Stimulated activated CD4-positive, alpha-beta T cell treated with anti-CD3 and anti-CD28 coated beads, Interleukin-4, amount 100 ng/mL, for 24 hours (primary cell): ENCODE measurements at places on chromosomes 16 and 17.

DNA sequence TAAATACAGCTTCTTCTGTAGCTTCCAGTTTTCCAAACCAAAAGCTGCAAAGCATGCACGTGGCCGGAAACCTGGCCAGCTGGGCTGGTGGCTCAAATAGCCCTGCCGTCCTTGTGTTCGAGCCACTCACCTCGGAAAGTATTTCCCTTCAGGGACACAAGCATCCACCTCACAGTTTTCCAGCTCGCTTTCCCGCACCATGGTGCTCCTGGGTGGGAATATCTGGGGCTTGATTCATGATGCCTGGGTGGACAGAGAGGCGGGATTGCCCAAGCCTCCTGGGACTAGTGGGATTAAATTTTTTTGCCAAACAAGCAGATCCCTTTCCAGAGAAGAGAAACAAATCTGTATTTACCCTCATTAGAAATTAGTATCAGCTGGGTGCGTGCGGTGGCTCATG is 7.1 kb upstream of the MVD start:
- DNase-seq: no peak

GRCh38 chr17:56231693-56232092 is 78.4 kb downstream of the ANKFN1 start:
- DNase-seq: no peak

GRCh38 chr16:12891836-12892235 is 9.6 kb upstream of the SHISA9 start:
- DNase-seq: no peak

DNA sequence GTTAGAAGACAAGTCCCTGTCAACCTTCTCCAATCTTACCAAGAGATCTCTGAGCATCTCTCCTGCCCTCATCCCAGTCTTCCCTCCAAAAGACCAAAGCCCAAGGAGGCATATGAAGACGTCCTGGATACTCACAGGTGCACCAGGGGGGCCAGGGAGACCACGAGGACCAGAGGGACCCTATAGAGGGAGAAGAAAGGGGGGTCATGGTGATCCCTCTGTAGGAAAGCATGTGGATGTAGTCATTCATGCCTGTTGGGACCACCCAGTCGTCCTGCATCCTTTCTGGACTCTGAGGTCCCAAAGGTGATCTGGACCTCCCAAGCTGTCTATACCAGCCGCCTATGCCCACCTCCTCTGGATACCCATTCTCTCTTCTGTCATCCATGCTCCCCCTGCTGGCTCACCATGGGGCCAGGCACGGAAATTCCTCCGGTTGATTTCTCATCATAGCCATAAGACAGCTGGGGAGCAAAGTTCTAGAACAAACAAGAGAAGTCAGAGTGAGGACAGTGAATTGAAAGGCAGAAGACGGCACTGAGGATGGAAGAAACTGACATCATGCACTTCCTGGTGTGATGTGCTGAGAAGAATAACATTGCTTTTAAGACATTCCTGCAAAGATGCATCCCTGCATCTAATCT is 3.3 kb downstream of the COL1A1 start:
- DNase-seq: peak; percentile 61

- no peak for DNase-seq
Observed at GRCh38 chr17:49776551-49777300, 11.8 kb upstream of the KAT7 start.

DNA sequence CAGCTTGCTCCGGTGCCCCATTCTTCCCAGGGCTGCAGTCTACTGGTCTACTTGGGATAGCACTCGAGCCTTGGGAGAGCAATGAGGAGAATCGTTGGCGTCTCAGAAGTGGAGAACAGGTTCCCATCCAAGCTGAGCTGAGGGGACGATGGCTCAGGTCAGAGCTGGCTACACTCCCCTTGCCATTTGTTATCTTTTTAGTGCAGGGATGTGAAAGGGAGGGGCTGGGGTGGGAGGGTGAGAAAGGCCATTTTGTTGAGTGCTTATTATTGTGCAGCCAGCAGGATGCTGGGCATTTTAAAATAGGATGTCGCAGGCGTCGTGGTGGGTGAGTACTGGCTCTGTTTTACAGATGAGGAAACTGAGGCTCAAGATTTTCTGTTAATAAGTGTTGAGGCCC is 410.8 kb downstream of the SNX29 start:
- DNase-seq: no peak

GRCh38 chr16:55418586-55418985 is 60.4 kb upstream of the MMP2 start:
- DNase-seq: no peak

DNA sequence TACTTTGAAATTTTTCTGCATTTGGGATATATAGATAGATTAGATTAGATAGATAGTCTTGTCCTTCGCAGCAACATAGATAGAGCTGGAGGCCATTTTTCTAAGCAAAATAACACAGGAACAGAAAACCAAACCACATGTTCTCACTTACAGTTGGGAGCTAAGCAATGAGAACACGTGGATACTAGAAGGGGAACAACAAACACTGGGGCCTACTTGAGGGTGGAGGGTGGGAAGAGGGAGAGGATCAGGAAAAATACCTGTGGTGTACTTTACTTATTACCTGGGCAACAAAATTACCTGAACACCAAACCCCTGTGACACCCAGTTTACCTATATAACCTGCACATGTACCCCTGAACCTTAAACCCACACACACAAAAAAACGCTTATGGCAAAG is 14.3 kb downstream of the PRKAR1A start:
- no peak for DNase-seq

DNA sequence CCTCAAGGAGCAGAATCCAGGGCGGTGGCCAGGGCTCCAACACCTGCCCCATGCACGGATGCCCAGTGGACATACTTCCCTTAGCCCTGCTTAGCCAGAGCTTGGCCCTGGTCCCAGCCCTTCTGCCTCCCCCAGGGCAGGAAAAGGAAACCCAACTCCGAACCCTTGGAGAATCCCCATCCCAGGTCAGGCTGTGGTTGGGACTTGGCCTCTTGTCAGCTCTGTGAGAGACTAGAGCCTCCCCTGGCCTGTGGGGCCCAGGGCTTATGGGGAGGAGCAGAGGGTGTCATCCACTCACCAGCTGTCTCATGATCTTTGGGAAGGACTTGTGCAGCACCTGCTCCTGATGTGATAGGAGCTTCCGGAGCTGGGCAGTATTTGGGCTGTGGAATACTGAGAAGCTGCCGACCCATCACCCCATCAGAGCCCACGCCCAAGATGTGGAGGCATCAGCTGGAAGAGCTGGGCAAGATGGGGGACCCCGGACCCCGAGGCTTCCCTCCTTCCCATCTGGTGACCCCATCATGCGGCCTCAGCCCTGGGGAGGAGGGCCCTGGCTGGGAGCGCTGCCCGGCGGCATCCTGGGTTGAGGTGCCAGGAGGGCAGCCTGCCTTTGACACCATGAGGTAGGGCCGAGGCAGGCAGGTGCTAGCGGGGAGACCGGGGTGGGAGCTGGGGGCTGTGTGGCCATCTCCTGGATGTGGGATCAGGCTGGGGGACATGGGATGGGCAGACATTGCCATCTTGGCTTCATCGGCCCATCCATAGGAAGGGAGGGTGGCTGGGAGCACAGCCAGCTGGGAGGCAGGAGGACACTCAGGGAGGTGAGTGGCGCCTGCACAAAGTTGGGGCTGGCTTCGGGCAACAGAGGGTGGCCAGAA is 45.1 kb downstream of the TNFRSF13B start:
- DNase-seq: no peak

DNA sequence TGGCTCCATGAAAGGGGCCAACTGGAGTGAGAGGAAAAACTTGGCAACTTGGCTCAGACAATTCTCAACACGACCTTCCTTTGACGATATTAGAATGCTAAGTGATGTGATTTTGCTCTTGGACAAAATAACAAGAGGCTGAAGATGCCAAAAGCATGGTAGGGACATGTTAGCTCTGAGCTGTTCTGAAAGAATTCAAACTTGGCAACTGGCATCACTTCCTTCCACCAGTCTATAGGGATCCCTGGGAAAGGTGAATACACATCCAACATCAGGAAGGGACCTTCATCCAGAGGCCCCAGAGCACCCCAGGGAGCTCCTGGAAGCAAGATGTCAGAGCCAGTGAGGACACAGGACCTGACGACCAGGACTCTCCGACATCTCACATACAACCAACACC is 4.3 kb downstream of the KRT37 start:
- DNase-seq: no peak

DNA sequence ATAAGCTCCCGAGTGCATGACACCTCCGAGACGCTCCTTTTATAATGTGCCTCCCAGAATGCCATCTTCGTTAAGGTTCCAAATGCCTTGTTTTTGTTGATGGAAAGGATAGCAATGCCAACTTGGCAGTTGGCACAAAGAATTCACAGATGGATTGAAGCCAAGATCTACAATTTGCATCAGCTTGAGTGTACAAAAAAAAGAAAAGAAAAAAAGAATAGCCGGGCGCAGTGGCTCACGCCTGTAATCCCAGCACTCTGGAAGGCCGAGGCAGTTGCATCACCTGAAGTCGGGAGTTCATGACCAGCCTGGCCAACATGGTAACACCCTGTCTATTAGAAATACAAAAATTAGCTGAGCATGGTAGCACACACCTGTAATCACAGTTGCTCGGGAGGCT is 7.6 kb downstream of the TBC1D16 start:
- no peak for DNase-seq

- no peak for DNase-seq
Observed at GRCh38 chr17:74292495-74292894, 18.5 kb downstream of the DNAI2 start.
